ENCODE measurements at places on chromosomes 2 and 18.

GRCh38 chr2:234970477-234970882 lies 18.7 kb downstream of the SH3BP4 start:
- no peak for DNase-seq

GRCh38 chr2:99881901-99882591 lies 260.3 kb downstream of the AFF3 start:
- DNase-seq: no peak

DNA sequence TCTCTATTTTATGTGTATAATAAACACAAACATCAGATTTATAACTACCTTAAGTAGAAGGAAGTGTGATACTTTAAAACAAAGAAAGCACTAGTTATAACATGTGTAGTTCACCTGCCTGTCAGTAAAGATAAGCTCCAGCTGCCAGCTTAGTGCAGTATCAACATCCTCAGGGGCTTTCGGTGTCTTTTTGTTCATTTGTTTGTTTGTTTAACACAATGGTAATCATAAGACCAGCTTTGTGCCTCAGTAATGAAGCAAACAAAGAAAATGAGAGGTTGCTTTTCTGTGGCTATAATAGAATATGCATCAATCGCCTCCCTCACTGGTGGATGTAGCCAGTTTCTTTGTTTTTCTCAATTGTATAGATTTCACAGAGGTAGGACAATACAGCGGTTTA lies 1499.0 kb upstream of the TMEFF2 start:
- no peak for DNase-seq

DNA sequence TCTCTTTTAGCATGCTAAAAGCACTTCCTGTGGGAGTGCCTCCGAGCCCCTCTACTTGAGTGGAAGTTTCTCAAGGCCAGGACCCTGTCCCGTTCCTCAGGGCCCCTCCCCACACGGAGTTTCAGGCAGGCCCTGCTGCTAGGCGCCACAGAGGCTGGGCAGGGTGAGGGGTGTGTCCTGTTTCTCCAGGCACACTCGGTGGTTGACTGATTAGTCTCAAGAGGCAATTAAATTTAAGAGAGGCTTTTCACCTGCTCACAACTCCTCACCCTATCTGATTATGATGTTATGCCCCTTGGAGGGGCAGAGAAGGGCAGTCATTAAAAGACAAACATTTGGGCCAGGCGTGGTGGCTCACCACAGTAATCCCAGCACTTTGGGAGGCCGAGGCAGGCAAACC lies 160.8 kb upstream of the HAAO start:
- DNase-seq: no peak

GRCh38 chr18:23673725-23674124 lies 11.0 kb upstream of the ANKRD29 start:
- no peak for DNase-seq

GRCh38 chr2:181072486-181073235 lies 92.3 kb downstream of the UBE2E3 start:
- no peak for DNase-seq

GRCh38 chr2:213247566-213247965 lies 36.7 kb upstream of the SPAG16 start:
- DNase-seq: no peak

DNA sequence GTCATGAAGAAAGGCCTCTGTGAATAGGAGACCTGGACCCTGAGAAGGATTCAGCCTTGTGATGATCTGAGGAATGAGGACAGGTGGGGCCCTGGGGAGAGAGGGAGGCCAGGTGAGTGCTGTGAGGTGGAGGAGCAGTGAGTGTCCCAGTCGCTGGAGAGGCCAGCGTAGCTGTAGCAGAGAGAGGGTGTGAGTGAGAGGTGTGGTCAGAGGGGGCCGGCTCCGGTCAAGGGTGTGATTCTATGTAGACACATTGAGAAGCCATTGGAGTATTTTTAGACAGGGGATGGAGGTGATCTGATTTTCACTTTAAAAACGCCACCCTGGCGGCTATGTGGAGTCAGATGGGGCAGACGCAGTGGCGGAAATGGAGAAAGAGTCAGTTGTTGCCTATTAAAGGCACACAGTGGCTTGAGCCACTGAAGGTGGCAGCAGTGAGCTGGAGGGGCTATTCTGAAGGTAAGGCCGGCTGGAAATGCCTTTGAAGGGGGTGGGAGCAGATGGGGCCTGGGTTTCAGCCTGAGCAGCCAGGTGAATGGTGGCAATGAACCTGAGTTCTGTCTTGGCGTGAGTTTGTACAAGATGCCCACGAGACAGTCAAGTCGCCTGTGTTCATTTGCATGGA lies 55.6 kb downstream of the GREB1 start:
- no peak for DNase-seq

GRCh38 chr2:136242687-136243277 lies 124.8 kb upstream of the CXCR4 start:
- no peak for DNase-seq

DNA sequence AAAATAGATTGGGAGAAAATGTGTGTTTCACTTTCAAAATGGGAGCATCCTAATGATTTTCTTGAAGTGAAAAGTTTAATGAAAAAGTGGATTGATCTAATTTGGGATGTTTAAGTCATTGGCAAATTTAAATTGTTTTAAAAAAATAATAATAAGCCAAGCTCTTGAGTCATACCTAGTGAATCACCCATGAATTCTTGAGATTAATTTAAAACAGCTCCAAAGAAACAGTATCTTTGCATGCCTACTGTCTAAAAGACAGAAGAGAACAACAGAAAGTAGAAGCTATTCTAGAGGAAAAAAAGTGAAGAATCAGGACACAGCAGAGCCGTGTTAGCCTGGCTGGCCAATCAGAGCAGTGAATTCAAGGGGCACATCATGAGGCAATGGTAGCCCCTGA lies 7.7 kb downstream of the ACVR1C start:
- DNase-seq: no peak

- no peak for DNase-seq
These were observed 16.6 kb downstream of the KCNG2 start for GRCh38 chr18:79814373-79814772.

- DNase-seq: no peak
These were observed 133.0 kb downstream of the FSHR start for GRCh38 chr2:49021271-49021670.

- no peak for DNase-seq
These were observed 140.8 kb downstream of the MEIS1 start for GRCh38 chr2:66575625-66576310.

- no peak for DNase-seq
These were observed 309.8 kb downstream of the ERBB4 start for GRCh38 chr2:212228743-212229171.

DNA sequence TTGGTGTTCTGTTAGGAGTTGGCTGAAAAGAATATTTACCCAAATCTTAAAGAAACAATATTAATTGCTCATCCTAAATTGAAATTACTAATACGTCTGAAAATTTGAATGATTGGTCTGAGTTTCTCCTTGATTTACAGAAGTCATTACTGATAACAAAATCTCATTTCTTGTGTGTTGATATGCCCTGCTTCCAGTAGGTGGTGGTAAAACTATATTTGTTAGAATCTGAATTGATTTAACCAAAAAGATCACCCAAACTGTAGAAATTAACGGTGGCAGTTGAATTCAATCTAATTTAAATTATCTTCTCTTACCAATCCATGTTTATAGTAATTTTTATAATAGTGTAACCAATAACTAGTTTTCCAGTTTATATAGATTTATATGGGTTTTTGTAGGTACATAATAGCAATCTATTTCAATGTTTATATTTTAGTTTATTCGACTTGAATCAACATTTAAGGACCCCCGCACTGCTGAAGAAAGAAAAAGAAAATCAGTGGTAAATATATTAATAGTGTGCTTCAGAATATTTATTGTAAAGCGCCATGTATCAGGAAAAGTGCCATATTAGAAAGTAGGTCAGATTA lies 38.3 kb downstream of the PAPOLG start:
- DNase-seq: no peak

GRCh38 chr2:65920659-65921058 lies 488.3 kb upstream of the SPRED2 start:
- DNase-seq: no peak

GRCh38 chr2:148614322-148615049 lies 30.1 kb upstream of the EPC2 start:
- no peak for DNase-seq

DNA sequence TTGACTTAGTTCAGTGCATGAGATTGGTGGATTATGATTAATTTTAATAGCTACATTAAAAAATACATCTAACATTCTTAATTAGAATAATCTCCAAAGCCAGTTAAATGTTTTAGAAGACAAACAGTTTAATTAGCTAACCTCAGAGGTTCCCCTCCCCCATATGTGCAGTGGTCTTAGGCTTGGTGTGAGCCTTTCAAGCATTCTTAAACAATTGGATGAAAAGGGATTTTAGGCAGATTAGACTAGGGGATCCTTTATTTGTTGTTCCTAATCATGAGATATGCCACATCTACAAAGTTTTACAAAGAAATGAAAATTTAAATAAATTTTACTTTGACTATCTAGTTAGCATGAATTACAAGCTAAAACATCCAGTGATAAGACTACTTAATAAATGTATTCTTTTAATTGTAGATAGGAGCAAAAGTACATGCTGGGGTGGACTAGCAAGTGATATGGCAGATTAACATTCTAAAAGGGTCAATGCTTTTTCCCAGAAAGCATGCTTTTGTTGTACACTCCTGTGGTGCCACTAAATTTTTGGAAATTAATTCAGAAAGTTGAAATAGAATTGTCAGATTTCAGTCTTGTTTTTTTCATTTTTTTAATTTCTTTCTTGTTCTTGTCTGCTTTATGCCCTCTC lies 42.7 kb upstream of the OTX1 start:
- DNase-seq: no peak

- DNase-seq: no peak
These were observed 72.5 kb downstream of the DNMT3A start for GRCh38 chr2:25269233-25269632.

GRCh38 chr2:236946871-236947270 lies 138.8 kb upstream of the COPS8 start:
- no peak for DNase-seq

- no peak for DNase-seq
These were observed 72.4 kb downstream of the ZNF521 start for GRCh38 chr18:25279556-25279955.

- no peak for DNase-seq
These were observed 45.3 kb downstream of the EDAR start for GRCh38 chr2:108943751-108944150.

GRCh38 chr18:62521593-62521992 lies 1.2 kb upstream of the ZCCHC2 start:
- DNase-seq: no peak

GRCh38 chr2:57876313-57876712 lies 170.3 kb upstream of the VRK2 start:
- no peak for DNase-seq
